ENCODE measurements at places on chromosomes 16 and 17.
A peak's percentile ranks its signal among the peaks of the same experiment; 100 is the strongest.

DNA sequence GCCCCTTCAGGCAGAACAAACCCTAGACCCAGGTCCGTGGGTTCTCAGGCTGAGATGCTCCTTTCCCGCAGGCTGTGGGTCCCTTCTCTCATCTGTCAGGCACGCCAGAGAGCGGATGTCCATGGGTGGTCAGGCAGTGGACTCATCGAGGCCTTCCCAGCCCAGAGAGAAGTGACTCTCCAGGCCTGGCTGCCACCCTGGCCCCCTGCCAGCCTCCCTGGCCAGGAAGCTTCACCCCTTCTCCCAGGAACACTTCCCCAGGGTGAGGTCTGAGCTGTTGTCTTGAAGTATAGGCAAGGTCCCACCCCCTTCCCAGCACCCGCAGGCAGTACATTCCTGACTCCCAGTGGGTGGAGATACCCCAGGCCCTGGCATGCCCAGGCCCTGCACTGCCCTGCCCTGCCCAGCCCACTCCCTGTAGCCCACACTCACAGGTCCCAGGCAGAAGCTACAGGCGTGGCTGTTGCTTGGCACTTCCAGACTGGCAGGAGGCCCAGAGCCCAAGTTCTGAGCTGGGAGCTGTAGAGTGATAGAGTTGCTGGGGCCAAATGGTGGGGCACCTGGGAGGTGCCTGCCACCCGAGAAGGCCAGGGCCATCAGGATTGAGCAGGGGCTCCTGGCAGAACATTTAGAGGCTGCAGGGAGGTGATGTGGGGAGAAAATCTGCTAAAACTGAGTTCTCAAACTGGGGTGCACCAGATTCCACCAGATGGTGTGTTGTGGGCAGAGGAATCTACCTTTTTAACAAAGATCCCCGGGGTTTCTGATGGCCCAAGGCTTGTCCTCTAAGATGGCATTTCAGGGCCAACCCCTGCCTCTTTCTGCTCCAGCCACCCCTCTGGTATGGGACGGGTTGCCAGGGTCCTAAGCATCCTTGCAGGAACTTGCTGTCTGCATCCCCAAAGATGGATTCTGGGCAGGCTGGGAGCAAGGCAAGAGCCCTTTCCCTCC lies 6.7 kb downstream of the ITGA3 start:
- no peak for DNase-seq

DNA sequence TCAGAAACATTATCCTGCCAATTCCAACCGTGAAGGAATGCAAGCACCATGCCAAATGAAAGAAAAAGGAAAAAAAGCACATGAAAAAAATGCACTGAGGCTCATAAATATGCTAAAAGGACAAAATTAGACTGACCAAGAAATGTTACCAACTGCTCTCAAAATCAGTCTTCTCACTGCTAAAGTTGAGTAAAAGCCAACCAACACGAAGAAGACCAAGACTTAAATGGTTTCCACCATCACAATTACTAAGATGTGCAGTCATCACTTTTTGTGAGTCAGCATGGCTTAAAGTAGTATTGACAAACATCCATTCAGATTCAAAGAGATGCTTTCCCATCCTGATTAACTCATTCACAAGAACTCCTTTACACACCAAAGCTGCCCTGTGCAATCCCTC lies 16.4 kb downstream of the CDYL2 start:
- DNase-seq, result no peak

DNA sequence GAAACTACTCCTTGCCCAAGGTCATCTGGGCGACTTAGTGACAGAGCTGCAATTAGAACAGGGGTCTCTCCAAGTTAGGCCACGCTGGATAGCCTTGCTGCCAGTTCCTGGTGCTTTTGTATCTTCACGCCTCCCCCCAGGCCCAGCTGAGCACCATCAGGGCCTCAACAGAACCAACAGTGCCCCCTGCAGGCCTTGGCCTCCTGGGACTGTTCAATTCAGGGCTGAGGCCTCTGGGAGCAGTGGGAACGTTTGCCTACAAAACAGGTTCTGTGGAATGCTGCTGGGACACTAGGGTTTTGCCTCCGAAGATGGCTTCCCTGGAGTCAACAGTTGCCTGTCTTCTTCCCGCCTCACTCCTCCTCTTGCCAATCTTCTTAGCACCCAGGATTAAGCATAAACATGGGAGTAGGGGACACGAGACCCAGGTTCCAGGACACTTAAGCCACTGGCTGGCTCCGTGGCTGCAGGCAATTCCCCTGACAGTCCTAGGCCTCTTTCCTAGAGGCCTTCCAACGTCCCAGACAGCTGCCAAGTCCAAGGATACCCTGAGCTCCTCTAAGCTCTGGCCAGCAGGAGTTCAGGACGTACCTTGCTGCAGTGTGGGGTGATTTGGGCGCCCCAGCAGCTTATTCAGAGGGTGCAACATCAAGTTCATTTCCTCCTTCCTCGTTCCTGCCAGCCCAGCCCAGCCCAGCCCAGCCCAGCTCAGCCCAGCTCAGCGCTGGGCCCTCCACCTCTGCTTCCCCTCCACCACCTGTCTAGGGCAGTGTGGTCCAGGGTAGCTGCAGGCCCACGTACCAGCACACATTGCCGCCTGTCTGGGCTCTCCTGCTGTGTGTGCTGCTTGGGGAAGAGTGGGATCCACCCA lies 246.6 kb upstream of the RPL38 start:
- DNase-seq, result no peak

- DNase-seq, result peak; percentile 35
Observed at GRCh38 chr17:76681222-76682137, 29.3 kb downstream of the MXRA7 start.

- no peak for DNase-seq
Observed at GRCh38 chr16:57562669-57563486, 20.4 kb downstream of the ADGRG5 start.

GRCh38 chr17:32903774-32904673 lies 23.9 kb upstream of the TMEM98 start:
- no peak for DNase-seq

DNA sequence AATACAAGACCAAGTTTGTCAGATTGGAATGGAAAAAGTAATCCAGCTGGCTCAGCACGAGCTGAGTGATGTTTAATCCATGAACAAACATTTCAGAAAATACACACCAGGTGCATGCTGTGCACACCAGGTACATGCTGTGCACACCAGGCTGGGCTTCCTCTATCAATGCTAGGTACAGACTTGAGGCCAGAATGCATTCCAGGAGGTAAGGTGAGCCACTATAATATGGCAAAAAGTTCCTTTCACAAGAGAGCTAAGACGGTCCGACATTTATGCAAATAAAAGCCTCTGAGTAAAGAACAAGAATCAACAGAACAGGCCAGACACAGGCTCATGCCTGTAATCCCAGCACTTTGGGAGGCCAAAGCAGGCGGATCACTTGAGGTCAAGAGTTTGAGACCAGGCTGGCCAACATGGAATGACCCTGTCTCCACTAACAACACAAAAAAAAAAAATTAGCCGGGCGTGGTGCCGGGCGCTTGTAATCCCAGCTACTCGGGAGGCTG lies 128.2 kb downstream of the ZNF778 start:
- DNase-seq, result no peak

DNA sequence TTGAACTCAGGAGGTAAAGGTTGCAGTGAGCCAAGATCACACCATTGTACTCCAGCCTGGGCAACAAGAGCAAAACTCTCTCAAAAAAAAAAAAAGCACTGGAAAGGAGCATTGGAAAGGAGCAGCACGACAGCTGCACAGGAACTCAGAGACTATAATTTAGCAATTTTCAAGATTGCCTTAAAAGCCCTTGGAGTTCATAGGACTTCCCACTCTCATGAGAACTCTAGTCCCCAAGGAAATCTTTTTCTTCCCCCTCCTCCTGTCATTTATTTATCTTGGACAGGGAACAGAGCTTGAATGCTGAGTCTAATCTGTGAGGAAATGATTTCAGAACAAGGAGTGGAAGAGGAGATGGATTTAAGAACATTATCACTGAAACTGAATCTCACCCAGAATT lies 69.0 kb downstream of the PLXDC1 start:
- no peak for DNase-seq

DNA sequence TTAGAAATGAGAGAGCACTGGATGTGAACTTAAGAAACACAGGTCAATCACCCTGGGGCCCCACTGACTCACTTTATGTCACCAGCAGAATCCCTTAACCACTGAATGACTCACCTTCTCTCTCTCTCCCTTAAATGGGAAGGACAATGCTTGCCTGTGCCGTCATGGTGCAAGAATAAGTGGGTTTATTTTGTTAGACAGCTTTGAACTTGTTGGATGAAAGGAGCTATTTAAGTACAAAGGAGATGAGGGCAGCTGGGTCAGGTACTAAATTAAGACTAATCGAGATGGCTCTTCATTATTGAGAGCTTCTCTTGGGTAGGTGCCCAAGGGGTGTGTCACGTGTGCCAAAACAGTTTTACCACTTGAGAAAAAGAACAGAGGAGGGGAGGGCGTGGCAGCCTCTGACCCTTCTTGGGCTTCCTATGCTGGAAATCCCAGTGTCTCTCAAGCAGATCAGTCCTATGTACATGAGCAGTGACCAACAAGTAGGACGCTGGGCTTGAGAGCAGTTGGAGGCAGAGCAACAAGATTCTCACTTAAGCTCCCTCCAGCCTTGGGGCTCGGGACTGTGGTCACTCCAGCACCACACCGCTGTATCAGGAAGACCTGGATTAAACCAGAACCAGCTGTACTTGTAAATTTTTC lies 6.7 kb upstream of the KRT31 start:
- peak; percentile 2 for DNase-seq

DNA sequence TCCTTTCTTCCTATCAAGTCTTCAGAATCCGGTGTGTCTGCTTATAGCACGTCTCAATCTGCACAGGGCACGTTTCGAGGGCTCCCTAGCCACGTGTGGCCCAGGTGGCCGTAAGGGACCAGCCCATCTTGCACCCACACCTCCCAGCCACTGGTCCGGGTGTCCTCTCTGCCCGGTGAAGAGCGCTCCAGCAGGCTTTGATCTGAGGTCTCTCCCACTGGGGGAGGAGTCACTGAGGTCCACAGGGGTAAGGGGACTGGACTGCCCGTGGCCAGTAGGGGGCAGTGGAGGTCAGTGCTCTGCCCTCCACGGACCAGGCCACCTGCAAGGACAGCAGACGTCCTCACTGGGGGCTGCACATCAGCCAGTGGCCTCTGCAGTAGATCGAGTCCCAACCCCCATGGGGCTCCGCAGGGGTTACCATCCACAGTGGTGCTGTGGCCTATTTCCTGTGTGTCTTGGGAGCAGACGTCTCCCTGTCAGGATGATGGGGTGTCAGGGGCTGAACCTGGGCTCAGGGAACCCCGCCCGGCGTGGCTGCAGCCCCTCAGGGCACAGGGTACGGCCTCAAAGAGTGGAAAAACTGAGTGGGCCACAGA lies 204.1 kb upstream of the CIBAR2 start:
- no peak for DNase-seq

DNA sequence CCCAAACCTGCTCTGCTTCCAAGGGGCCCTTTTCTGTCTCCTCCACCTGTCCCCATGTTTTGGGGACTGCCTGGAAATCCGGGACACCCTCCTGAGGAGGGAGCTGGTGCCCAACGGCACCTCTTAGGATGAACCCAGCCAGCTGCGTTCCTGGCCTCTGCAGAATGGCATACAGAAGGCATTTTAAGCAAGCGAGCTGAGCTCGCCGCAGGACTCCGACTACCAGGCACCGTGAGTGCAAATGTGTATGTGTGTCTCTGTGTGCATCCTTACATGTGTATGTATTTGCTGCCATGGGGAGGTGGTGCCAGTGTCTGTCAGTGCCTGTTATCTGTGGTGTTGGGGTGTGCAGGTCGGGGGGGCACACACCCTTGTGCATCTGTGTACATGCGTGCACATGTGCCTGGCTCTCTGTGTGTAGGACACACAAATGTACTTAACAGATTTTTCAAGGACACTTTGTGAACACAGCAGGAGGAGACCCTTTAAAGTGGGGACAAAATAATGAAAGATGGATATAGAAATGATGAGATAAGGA lies 39.3 kb downstream of the ABAT start:
- no peak for DNase-seq

GRCh38 chr17:63153488-63153887 lies 187.5 kb downstream of the TANC2 start:
- no peak for DNase-seq
